ENCODE measurements at places on chromosomes 1 and 21.

- no peak for DNase-seq
These were observed 445.8 kb upstream of the ZP4 start for GRCh38 chr1:238336531-238336930.

DNA sequence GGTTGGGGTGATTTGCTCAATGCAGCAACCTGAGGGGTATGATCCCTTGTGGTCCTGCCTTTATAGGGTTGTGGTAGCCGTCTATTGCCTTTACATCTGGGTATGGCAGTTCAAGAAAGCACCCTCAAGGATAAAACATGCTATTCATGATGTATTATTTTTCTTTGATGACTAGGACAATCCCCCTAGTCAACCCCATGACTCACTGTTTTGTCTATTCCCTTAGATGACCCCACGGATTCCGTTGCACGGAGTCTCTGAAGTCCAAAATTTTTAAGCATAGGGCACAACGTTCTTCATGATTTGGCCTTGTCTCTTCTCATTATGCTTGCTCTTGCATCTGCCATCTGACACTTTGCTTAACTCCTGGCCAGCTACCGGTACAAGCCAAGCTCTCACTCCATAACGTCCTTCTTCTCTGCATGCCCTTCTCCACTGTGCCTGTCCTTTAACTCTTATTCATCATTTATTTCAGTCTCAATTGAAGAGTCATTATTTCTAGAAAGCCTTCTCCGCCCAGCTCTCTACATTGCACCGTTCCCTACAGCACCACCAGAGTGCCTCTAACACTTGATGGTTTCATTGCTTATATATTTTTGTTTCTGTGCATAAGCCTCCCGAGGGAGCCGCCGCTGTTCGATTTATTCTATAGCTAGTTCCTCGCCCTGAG is 838 bp upstream of the DISP1 start:
- no peak for DNase-seq

DNA sequence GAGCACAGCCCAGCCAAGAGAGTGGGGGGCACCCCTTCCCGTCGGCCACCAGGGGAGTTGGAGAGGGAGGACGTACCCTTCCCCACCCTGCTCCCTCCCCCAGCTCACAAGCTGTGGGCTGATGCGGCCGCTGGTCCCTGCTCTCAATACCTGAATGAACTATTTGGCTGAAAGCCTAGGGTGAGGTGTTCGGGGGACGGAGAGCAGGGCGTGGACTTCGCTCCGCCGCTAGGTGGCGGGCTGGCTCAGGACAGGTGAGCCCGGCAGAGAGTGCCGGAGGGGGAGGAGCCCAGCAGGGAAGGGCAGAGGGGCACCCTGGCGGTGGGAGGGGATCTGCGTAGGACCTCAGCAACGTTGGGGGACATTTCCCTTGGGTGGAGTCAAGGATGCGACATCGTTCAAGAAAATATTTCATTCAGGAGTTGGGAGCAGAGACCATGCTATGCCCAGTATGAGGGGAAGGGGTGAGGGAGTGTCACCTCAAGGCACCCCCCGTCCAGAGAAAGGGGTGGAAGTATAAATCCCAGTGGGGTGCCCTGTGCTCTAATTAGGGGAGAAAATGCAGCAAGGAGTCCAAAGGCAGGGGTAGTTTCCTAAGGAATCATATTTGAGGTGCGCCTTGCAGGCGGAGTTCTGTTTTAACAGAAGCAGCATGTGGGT is 12.0 kb upstream of the RHBG start:
- DNase-seq, result peak; percentile 52

DNA sequence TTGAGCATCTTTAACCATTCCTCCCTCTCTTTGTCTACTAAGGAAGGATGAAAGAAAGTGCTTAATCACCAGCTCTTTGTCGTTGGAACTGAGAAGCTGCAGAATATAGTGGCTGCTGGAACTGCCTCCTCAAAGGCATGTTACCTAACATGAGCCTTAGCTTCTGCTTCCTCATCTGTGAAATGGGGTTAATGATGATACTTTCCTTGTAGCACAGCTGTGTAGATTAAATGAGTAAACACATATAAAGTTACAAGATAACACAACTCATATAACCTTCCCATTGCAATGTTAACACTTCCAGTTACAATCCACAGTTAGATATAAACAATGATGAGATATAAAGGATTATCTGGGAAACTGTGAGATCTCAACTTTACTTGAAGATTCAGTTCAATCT is 48.4 kb upstream of the ZNF326 start:
- no peak for DNase-seq

DNA sequence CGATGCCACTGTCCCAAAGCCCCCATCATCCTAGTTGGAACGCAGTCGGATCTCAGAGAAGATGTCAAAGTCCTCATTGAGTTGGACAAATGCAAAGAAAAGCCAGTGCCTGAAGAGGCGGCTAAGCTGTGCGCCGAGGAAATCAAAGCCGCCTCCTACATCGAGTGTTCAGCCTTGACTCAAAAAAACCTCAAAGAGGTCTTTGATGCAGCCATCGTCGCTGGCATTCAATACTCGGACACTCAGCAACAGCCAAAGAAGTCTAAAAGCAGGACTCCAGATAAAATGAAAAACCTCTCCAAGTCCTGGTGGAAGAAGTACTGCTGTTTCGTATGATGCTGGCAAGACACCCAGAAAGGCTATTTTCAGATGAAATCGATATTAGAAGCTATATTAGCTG is 8.1 kb downstream of the RHOU start:
- no peak for DNase-seq

Data from stimulated activated CD4-positive, alpha-beta T cell treated with anti-CD3 and anti-CD28 coated beads, TNF-alpha, amount 100 ng/mL, for 1 hour (primary cell).